Ascending aorta (tissue), 2 donors: ENCODE measurements at places on chromosomes 1 and 21. TPM values are rescaled to one million over a fixed set of nuclear protein-coding genes. Genes with fewer than 3 reads are reported as not detected.

DNA sequence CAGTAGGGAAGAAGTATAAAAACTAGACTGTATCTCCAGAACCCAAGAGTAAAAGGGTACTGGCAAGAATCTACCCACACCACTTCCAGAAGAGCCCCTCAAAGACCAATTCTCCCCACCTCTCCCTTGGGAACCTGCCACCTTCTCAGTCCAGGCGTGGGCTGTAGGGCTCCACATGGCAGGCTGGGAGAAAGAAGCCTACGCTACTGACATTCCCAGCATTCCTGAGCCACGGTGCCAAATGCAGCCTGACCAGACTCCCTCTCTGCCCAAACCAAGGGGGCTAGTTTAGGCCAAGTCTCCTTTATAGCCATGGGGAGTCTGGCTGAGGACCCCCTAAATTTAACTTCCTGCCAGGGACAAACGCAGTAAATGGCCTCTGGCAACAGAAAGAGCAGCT, 2.0 kb downstream of the UBE2Q1 start:
- peaks cover 16% of the 10 kb centered on the region for H3K4me1 ChIP-seq
- H3K4me3 ChIP-seq, result peak overlapping the region; percentile 93
- H3K36me3 ChIP-seq, result peaks cover 44% of the 10 kb centered on the region
- no peaks in the 10 kb centered on the region for H3K27me3 ChIP-seq
- DNase-seq, result no peak

GRCh38 chr1:112729909-112730308, 14.8 kb upstream of the PPM1J start:
- H3K27me3 ChIP-seq, result no peaks in the 10 kb centered on the region
- DNase-seq, result no peak
- H3K36me3 ChIP-seq, result no peaks in the 10 kb centered on the region
- no peak overlapping the region for H3K4me3 ChIP-seq
- no peaks in the 10 kb centered on the region for H3K4me1 ChIP-seq

DNA sequence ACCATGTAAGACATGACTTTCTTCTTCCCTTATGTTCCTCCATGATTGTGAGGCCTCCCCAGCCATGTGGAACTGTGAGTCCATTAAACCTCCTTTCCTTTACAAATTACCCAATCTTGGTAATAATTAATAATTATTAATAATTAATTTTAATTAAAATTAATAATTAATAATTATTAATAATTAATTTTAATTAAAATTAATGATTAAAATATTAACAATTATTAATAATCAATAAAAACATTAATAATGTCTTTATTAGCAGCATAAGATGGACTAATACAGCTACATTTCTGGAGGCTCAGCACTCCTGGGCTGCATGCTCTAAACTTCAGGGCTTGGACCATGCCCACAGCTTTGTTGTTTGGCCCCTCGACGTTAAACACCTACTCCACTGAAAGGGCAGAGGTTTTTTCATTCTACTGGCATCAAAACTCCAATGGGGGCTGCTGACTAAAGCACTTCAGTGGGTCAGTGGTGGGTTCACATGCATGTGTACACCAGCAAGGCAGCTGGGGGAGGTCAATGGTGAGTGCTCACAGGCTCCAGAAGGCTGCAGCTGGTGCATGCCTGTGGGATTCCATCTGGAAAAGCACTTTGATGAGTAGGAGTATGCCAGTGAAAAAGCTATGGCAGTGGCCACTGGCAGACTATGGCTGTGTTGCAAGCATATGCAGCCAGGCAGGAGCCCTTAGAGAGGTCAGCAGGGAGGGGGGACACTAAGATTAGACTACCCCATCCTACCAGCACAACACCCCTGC, 561.3 kb downstream of the NCAM2 start:
- no peaks in the 10 kb centered on the region for H3K36me3 ChIP-seq
- H3K4me1 ChIP-seq, result no peaks in the 10 kb centered on the region
- no peak for DNase-seq
- no peak overlapping the region for H3K4me3 ChIP-seq
- H3K27ac ChIP-seq, result no peak overlapping the region
- no peaks in the 10 kb centered on the region for H3K27me3 ChIP-seq

GRCh38 chr1:228691926-228692325, 43.4 kb upstream of the RHOU start:
- H3K4me3 ChIP-seq, result no peak overlapping the region
- H3K27ac ChIP-seq, result no peak overlapping the region
- H3K27me3 ChIP-seq, result no peaks in the 10 kb centered on the region
- H3K4me1 ChIP-seq, result no peaks in the 10 kb centered on the region
- no peak for DNase-seq

Gene SLC22A15
- total RNA-seq, result 5.6 TPM

Gene SAMD11
- 9.7 TPM for total RNA-seq

Gene AMY2B
- total RNA-seq, result 10.7 TPM

DNA sequence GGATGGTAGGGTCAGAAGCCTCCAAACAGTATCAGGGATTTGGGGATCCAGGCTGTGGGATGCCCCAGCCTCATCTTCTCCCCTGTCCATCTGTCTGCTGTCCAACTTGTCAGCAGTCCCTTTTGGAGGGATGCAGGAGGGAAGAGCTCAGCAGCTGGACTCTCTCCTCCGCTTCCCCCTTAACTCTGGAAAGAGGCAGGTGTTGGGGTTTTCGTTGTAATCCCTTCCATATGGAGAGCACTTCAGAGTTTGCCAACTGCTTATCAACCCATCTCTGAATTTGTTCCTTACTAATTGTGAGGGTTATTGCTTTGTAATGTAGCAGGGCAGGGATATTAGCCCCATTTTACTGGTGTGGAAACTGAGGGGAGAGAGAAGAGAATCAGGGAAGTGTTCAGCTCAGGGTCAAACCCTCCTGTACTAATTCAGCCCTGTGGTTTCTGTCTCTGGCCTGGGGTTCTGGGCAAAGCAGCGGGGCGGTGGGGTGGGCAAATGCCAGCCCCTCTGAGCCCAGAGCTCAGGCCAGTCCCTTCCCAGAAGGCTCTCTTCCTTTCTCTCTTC, 3.2 kb downstream of the CITED4 start:
- no peaks in the 10 kb centered on the region for H3K36me3 ChIP-seq
- H3K27me3 ChIP-seq, result no peaks in the 10 kb centered on the region
- peaks cover 10% of the 10 kb centered on the region for H3K4me1 ChIP-seq
- peak overlapping the region; percentile 87 for H3K27ac ChIP-seq

GRCh38 chr1:11736746-11737639, 1.1 kb downstream of the AGTRAP start:
- H3K27me3 ChIP-seq, result no peaks in the 10 kb centered on the region
- H3K27ac ChIP-seq, result peak overlapping the region; percentile 73
- H3K4me1 ChIP-seq, result peaks cover 3% of the 10 kb centered on the region
- peak overlapping the region; percentile 83 for H3K4me3 ChIP-seq
- no peaks in the 10 kb centered on the region for H3K36me3 ChIP-seq

Gene PRR9
- not detected for total RNA-seq

Gene TMEM9
- 45.8 TPM for total RNA-seq

Gene SLFNL1
- total RNA-seq, result not detected

GRCh38 chr1:14937288-14937949, 216.1 kb upstream of the TMEM51 start:
- no peaks in the 10 kb centered on the region for H3K36me3 ChIP-seq
- no peak for DNase-seq
- H3K4me3 ChIP-seq, result no peak overlapping the region
- no peak overlapping the region for H3K27ac ChIP-seq

Gene CDA
- 10.1 TPM for total RNA-seq

Gene ZMPSTE24
- total RNA-seq, result 61.8 TPM

Gene SH2D2A
- not detected for total RNA-seq

- no peaks in the 10 kb centered on the region for H3K4me1 ChIP-seq
- H3K4me3 ChIP-seq, result no peak overlapping the region
- H3K27me3 ChIP-seq, result no peaks in the 10 kb centered on the region
- DNase-seq, result no peak
- H3K36me3 ChIP-seq, result no peaks in the 10 kb centered on the region
- no peak overlapping the region for H3K27ac ChIP-seq
Measured at GRCh38 chr1:188006354-188006753, 1177.6 kb downstream of the PLA2G4A start.

Gene TP73
- total RNA-seq, result not detected

DNA sequence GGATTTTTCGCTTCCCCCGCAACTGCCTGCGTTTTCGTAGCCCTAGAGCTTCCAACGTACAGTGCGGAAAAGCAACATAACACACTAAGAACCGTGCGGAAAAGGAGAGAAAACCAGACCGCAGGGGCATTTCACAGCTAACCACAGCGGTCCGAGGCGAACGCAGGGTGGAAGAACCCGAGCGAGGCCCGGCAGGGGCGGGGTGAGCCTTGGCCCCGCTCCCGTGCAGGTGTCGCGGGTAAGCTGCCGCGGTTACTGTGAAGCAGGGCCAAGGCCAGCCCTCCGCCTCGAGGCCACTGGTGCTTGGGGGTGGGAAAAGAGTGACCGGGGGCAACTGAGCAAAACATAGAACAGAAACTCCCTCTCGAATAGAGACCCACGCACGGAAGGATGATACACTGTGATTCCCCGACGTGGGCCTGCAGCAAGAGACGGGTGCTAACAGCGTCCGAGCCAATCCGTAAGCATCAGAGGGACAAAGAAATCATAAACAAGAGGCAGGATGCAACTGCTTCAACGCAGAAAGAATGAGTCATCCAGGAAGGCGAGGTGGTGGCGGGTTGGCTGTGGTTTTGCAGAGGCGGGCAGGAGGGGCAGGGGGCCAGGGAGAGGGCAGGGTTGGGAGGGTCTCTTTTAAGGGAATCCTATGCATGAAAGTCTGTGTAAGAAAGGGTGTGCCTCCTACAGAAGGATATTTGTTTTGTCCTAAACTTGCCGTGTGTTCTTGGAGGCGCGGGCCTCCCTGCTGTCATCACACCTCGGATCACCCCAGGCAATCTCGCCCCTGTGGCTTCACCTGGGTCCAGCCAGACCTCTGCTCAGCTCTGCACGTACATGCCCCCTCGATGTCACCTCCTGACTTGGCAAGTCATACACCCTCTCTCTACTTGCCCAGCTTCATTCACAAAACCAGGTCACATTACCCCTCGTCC, 7.3 kb downstream of the GNG4 start:
- H3K4me1 ChIP-seq, result no peaks in the 10 kb centered on the region
- H3K27ac ChIP-seq, result no peak overlapping the region
- H3K4me3 ChIP-seq, result no peak overlapping the region
- DNase-seq, result no peak
- no peaks in the 10 kb centered on the region for H3K27me3 ChIP-seq

GRCh38 chr1:92843046-92843423, 11.2 kb downstream of the RPL5 start:
- no peak overlapping the region for H3K27ac ChIP-seq
- H3K4me3 ChIP-seq, result no peak overlapping the region
- no peaks in the 10 kb centered on the region for H3K4me1 ChIP-seq
- H3K27me3 ChIP-seq, result no peaks in the 10 kb centered on the region

- H3K36me3 ChIP-seq, result no peaks in the 10 kb centered on the region
- no peak for DNase-seq
- H3K27me3 ChIP-seq, result no peaks in the 10 kb centered on the region
Measured at GRCh38 chr1:116986421-116987255, 14.9 kb upstream of the CD101 start.

GRCh38 chr1:9767964-9768668, 55.6 kb downstream of the CLSTN1 start:
- H3K4me1 ChIP-seq, result no peaks in the 10 kb centered on the region
- H3K36me3 ChIP-seq, result peaks cover 11% of the 10 kb centered on the region
- DNase-seq, result no peak

- H3K4me1 ChIP-seq, result no peaks in the 10 kb centered on the region
- no peak overlapping the region for H3K27ac ChIP-seq
- H3K4me3 ChIP-seq, result no peak overlapping the region
- H3K36me3 ChIP-seq, result no peaks in the 10 kb centered on the region
- no peaks in the 10 kb centered on the region for H3K27me3 ChIP-seq
Measured at GRCh38 chr1:18581420-18581880, 49.2 kb upstream of the PAX7 start.

DNA sequence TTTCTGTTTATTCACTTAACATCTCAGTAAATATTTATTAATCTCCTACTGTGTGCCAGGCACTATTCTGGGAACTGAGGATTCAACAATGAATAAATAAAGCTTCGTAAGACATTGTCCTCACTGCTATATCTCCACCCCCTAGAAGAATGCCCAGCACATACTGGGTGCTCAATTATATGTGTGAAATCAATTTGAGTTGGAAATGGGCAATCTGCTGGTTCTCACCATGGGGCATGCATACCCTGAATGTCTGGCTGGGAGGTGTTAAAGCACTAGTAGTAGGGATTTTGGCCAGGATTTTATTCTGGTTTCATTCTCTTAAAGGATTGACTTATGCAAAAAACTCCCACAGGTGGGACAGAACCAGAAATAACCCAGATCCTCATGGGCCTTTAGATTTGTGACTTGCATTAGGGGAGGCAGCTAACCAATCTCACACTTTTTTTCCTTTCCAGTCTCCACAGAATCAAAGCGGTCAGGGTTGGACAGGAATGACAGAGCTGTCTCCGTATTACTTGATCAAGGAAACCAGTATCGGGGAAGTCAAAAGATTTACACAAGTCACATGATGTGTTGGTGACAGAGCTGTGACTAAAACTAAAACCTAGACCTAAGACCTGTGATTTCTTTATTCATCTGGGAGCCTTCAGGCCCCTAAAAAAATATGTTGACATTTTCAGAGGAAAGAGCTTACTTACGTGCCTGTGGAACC, 12.8 kb downstream of the GFI1 start:
- no peak overlapping the region for H3K4me3 ChIP-seq
- H3K27ac ChIP-seq, result no peak overlapping the region
- no peak for DNase-seq
- H3K36me3 ChIP-seq, result no peaks in the 10 kb centered on the region
- H3K27me3 ChIP-seq, result no peaks in the 10 kb centered on the region

Gene SH2D5
- not detected for total RNA-seq

GRCh38 chr1:111204983-111205713, 4.7 kb upstream of the DENND2D start:
- H3K27me3 ChIP-seq, result peaks cover 6% of the 10 kb centered on the region
- no peaks in the 10 kb centered on the region for H3K36me3 ChIP-seq
- H3K4me3 ChIP-seq, result peak overlapping the region; percentile 87
- H3K27ac ChIP-seq, result no peak overlapping the region
- no peak for DNase-seq

GRCh38 chr1:217435204-217435603, 195.7 kb downstream of the GPATCH2 start:
- H3K36me3 ChIP-seq, result peaks cover 19% of the 10 kb centered on the region
- H3K27ac ChIP-seq, result no peak overlapping the region
- no peaks in the 10 kb centered on the region for H3K4me1 ChIP-seq
- H3K4me3 ChIP-seq, result no peak overlapping the region

DNA sequence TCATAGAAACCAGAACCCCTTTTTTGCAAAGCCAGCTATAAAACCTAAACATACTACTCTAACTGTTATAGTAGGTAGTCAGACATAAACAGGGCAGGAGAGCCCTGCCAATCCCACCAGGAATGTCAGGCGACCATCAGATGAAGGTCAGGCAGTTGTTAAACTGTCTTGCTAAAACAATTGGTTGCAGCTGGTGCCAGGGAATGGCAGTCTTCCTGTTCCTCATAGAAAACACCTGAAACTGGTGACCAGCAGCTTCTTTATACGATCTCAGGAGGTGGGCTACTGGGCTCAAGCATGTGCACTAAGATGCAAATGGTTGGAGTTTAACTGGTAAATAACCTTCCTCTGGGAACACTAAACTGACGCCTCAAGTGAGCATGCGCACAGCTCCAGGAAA, 224.1 kb downstream of the COL11A1 start:
- no peak for DNase-seq
- no peak overlapping the region for H3K27ac ChIP-seq
- H3K27me3 ChIP-seq, result no peaks in the 10 kb centered on the region
